Fibroblast of the aortic adventitia (primary cell): ENCODE measurements at places on chromosomes 16 and 17. TPM values are rescaled to one million over a fixed set of nuclear protein-coding genes. Genes with fewer than 3 reads are reported as not detected.
A peak's percentile ranks its signal among the peaks of the same experiment; 100 is the strongest.

DNA sequence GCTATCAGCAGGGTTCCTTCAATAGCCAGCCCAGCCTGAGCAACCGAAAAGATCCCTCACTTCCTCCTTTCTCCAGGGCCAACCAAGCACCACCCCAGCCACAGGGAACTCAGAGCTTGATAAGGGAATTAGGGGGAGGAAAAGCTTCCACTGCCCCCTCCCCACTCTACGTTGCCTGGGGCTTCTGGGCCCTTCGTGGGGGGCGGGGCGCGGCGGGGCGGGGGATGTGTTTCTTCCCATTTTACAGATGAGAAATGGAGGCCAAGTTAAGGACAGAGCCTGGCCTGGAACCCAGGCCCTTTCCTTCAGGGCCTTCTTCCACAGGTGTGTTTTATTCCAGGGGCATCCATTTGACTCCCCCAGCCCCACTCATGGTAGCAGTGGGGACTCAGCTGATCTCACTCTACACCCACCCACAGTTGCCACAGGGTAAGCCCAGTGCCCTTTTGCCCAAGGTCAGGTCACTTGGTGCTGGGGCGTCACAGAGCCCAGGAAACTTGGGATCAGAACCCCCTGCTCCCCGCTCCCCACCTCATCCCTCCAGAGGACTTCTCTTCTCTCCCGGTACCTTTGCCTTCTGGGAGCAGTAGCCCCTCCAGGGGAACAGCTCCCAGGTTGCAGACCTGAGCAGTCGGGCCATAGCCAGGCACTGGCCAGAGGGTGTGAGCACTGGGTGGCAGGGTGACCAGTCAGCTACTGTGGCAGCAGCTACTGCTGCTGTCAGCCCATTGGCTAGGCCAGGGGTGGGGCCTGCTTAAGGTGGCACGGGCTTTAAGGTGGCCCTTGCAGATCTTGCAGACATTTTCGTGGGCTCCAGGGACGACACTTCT, at the start of gene LDHD:
Gene LDHD, minus strand, starts transcription at position 700 of the 830 bp plus-strand sequence. Its CDS starts 60 bp downstream, at position 640.
- DNase-seq = peak; percentile 40

- DNase-seq = no peak
Observed at GRCh38 chr17:58304750-58305486, 23.7 kb downstream of the TSPOAP1 start.

GRCh38 chr16:66800856-66801255, 528 bp downstream of the TERB1 start:
- no peak for DNase-seq

DNA sequence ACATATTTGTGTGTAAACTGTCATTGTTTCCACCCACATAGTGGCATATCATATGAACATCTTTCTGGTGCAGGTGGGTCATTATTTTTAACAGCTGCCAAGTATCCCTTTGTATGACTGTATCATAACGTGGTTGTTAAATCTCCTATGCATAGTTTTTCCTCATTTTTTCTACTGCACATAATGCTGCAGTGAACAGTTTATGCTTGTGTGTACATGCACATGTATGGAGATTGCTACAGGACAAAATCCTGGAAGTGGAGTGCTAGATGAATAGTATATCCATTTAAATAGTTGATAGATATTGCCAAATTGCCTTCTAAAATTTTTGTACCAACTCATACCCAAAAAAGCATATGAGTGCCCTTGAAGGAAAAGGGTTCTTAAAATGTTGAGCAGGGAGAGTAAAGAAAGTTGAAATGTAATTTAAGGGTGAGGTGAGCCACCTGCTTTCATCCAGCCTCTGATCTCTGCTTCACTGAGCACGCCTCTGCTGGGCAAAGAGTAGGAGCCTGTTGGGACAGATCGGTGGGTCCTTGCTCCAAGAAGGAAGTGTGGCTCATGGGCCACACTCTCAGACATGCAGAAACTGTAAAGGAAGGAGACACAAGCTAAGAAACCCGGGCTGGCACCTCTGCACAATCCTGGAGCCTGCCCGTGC, 55.3 kb downstream of the HLF start:
- no peak for DNase-seq

DNA sequence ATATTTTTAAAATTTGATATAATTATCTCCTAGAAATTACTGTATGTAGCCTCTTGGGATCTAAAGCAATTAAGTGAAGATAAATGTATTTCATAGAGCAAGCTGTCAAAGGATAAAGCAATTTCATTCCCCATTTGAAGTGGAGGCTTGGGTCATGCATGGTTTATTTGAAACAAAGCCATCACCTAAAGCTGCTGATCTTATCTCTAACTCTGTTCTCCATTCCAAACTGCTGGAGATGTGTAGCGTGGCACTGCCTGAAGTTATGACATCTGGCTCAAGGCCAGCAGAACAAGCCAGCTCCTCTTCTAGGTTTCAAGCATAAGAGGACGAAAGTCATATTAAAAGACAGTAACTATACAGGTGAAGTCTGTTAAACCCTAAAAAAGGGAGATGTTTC, 83.9 kb downstream of the HIC1 start:
- DNase-seq = peak; percentile 62

GRCh38 chr16:79042886-79043285, 557.7 kb downstream of the MAF start:
- no peak for DNase-seq

Gene CLCN7
- total RNA-seq = 64.8 and 432 TPM in 2 replicates

Gene CARHSP1
- 66.5 and 68.3 TPM in 2 replicates for total RNA-seq
